ENCODE measurements at places on chromosomes 5 and 9.

- DNase-seq = no peak
Observed at GRCh38 chr5:150787656-150788055, 9.1 kb downstream of the SMIM3 start.

- DNase-seq = no peak
Observed at GRCh38 chr5:548256-548655, 24.0 kb upstream of the SLC9A3 start.

- no peak for DNase-seq
Observed at GRCh38 chr9:134301387-134302129, 24.7 kb upstream of the RXRA start.

GRCh38 chr5:133749331-133749985, 137.1 kb upstream of the FSTL4 start:
- DNase-seq = no peak

DNA sequence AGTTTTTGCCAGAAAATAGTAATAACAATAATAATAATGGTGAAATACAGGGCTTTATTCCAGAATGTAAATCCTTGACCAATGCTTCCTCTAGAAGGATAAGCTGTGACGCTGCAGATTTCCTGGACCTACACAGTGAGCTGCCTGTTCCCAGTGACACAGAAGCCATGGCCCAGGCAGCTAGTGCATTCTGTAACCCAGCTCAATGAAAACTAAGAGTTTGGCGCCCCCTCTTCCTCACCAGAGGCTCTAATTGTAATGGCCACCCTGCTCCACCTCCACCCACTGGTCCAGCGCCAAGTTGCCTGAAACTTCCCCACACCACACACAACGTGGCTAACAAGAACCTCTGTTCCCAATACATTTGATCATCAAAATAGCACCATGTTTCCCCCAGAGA, 248.1 kb downstream of the CETN3 start:
- DNase-seq = peak; percentile 35

- no peak for DNase-seq
Observed at GRCh38 chr5:180633283-180634177, 15.9 kb downstream of the FLT4 start.

DNA sequence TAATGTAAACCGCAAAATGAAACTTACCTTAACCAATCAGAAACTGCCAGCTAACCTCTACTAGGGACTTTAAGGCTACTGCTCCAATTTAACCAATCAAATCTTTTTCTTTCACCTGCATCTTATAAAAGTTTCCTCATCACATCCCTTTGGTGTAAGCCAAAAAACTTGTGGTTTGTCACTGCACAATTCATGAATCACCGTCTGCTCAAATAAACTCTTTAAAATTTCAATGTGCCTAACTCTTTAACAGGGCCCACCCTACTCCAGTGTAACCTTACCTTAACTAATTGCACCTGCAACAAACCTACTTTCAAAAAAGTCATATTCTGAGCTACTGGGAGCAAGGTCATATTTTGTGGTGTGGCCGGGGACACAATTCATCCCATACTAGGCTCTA, 172.2 kb upstream of the GRAMD2B start:
- no peak for DNase-seq

DNA sequence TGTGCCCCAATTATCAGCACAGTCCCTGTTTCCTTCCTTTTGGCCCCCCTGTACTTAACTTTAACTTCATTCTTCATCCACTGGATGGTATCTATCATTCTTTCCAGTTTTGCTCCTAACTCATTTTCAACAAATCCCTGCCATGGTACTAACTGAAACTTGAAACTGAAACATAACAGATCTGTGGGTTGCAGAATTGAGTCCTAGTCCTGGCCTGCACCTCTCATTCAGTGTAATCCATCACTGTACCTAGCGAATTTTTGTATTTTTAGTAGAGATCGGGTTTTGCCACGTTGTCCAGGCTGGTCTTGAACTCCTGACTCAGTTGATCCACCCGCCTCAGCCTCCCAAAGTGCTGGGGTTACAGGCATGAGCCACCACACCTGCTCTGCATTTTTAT, 15.3 kb upstream of the PIK3R1 start:
- no peak for DNase-seq

GRCh38 chr5:74648835-74649293, 8.3 kb upstream of the ENC1 start:
- DNase-seq = peak; percentile 68

- peak; percentile 9 for DNase-seq
Observed at GRCh38 chr5:94793113-94793815, 174.8 kb downstream of the SLF1 start.

DNA sequence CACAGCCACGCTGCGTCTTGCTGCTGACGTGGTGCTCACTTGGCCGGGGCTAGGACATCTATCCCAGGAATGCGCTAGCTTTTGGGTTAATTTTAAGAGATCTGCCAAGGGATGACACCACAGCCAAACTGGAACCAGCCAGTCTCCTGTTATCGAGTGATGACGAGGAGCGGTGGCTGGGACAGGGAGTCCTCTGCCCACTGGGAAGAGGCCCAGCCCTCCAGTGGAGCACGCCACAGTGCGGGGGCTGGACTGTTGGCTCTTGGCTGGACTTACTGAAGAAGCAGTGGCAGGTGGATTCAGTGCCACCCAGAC, 55.1 kb upstream of the PHYKPL start:
- DNase-seq = no peak

DNA sequence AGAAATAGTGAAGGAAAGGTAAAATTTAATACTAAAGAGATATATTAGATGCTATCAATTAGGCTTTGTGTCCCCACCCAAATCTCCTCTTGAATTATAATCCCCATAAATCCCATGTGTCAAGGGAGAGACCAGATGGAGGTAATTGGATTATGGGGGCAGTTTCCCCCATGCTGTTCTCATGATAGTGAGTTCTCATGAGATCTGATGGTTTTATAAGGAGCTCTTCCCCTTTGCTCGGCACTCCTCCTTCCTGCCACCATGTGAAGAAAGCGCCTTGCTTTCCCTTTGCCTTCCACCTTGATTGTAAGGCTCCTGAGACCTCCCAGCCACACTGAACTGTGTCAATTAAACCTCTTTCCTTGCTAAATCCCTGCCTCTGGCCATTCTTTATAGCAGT, 697.0 kb upstream of the RGMB start:
- DNase-seq = no peak

- no peak for DNase-seq
Observed at GRCh38 chr9:129323376-129323998, 145.4 kb upstream of the IER5L start.

DNA sequence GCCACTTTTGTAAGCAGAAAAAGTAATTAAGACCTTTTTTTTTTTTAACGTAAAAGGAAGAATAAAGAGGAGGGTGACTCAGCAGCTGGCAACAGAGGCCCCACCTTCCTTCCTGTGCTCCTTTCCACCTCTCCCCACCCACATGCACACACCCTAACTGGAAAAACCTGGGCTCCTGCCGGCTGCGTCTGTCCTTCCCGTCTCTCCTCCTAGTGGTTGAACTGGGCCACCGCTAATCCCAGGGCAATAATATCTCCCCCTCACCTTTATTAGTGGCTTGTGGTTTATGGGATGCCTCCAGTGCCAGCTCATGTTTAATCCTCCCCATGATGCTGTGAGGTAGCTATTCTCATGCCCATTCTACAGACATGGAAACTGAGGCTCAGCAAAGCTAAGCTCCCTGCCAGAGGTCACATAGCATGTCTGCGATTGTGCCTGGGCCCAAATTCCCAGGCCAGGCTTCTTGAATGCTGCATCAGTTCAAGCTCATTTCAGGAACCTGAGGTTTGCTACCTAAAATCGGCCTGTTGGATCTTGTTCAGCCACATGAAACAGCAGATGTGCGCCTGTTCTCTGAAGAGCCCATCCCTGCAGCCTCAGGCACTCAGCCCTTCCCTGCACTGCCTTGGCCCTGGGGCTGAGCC, 60.9 kb upstream of the IL17B start:
- DNase-seq = peak; percentile 54

GRCh38 chr5:136799806-136800372, 434.5 kb upstream of the TRPC7 start:
- DNase-seq = no peak

DNA sequence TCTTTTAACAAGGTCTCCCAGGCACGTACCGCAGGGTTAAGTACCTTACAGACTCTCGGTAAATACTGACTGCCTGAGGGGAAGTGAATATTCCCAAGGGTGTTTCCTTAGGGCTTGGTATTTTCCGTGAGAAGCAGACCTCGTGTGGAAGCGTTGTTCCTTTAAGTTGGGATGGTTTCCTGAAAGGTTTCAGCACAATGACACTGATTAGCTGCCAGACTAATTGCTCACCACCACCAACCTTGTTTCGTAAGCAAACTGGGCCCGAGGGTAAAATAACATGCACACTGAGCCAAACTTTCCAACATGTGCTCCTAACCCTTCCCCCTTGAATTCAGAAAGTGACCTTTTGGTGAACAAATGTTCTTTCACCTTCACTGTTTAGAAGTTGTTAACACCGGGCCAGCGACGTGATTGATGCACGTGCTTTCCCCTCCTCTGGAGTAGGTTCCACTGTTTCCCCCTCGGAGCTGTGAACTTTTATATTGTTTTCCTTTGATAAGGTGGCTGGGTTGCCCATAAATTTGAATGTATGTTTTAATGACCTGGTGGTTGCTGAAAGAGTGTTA, 128.1 kb upstream of the RPS23 start:
- no peak for DNase-seq

DNA sequence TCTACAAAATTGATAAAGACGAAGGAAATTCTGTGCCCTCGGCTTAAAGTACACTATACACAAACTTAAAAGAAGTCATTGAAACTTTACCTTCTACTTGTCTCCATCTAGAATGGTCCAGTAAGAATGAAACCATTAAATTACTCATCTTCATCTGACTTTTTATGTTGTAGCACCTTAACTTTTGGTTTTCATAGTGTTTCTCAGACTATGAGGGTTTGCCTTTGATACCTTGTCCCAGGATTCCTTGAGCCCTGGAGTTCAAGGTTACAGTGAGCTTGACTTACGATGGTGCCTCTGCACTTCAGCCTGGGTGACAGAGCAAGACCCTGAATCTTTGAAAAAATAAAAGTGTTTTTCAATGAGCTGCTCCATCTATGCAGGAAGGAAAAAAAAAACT, 132.2 kb downstream of the CDC42SE2 start:
- no peak for DNase-seq

- DNase-seq = no peak
Observed at GRCh38 chr5:40238066-40238745, 441.5 kb upstream of the PTGER4 start.

GRCh38 chr5:1888541-1889251, 6.0 kb upstream of the IRX4 start:
- no peak for DNase-seq

GRCh38 chr5:76406014-76406413, 2.9 kb downstream of the IQGAP2 start:
- DNase-seq = no peak

DNA sequence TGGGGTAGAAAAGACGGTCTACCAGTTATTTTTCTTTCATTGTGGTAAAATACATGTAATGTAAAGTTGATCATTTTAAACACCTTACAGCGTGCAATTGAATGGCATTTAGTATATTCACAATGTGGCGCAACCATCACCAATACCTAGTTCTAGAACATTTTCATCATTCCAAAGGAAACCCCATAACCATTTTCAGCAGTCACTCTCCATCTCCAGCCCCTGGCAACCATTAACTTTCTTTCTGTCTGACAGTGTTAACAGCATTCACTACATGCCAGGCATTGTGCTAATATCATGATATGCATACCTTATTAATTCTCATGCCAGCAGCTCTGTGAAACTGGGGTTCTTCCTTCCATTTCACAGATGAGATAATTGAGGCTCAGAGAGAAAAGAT, 32.0 kb downstream of the PTGS1 start:
- no peak for DNase-seq

DNA sequence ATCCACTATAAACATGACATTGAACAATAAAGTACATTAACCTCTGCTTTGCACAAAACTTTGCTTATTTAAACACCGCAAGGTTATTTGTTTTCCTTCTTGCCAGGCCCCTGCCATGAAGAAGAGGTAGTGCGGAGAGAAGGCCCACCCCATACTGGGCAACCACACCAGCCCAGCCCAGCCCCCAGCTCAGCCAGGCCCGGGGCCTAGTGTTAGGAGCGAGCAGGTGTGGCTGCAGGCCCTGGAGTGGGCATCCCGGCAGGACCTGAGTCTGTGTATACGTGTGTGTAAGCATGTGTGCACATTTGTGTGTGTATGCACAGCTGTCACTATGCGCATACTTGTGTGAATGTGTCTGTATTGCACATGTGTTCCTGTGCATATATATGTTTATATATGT, 90.4 kb upstream of the MVB12B start:
- no peak for DNase-seq

DNA sequence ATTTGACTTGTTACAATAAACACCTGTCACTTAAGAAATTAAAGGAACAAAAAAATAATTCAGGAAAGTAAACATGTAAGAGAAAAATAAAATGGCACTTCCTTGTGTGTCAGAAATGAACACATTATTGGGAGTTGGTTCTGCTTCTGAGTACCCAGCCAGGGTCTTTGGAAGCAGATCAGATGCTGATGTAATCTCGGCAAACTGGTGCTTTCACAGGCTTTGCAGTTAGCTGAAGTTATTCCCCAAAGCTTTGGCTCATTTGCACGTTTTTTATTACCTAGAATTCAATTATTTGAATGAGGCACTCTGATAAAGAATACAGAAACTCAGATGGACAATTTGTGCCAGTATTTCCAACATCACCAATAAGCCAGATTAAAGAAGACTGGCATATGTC, 10.9 kb downstream of the CDH18 start:
- no peak for DNase-seq

- DNase-seq = no peak
Observed at GRCh38 chr5:171724468-171725204, 61.0 kb upstream of the SMIM23 start.

GRCh38 chr5:114317751-114318150, 44.1 kb upstream of the KCNN2 start:
- DNase-seq = no peak

DNA sequence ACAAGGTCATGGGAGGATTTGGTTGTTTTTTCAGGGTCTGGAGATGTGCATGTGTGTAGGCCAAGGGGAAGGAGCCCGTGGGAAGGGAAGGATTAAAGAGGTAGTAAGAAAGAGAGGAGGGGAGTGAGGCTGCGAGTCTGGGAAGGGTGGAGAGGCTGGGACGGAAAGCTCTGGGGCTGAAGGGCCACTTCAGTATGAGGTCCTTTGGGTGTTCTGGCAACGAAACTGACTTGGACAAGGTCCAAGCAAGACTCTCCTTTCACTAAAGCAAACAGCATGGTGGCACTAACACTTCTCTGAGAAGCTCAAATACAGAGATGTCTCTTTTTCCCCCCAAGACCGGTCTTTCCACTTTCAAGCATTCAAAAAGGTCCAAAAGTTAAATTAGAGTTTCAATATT, 394.5 kb downstream of the ARHGEF28 start:
- DNase-seq = no peak

GRCh38 chr9:35745569-35745968, 3.5 kb downstream of the GBA2 start:
- DNase-seq = no peak

Measured in hematopoietic multipotent progenitor cell treated with erythropoietin and hydrocortisone succinate and interleukin-3 and kit ligand, for 8 days (in vitro differentiated cells).